ENCODE measurements at places on chromosomes 4 and X.

DNA sequence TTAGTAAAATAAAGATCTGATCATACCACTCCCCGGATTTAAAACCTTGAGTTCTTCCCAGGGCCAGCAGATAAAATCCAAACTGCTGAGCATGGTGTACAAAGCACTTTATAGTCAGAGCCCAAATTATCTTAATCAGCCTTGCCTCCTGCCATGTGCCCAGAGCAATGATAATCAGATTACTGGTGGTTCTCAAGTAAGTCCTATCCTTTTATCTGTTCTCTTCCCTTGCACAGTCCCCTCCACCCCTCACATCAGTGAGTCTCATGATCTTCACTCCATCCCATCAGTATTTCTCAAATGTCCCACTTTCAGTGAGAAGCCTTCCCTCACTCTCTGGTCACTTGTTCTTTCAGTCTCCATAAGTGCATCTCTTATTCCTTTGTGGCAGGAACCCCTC lies 22.7 kb downstream of the INTS6L start:
- DNase-seq: no peak

DNA sequence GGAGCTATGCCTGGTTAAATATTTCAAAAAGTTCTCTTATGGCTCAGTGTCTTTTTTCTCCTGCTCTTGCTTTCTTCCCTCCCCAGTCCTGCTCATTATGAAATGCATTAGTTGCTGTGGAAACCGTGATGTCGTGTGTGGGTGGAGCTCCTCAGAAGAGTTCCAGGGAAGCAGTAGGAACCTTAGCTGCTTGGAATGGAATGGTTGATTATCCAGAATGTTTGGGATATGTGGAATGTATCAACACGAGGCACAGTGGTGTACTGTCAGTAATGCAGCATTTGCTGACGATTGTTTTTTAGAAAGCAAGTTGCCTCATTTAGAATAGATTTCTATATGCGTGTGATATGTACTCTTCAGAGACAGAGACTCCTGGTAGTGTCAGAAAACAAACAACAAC lies 333.2 kb downstream of the ARHGAP10 start:
- no peak for DNase-seq

DNA sequence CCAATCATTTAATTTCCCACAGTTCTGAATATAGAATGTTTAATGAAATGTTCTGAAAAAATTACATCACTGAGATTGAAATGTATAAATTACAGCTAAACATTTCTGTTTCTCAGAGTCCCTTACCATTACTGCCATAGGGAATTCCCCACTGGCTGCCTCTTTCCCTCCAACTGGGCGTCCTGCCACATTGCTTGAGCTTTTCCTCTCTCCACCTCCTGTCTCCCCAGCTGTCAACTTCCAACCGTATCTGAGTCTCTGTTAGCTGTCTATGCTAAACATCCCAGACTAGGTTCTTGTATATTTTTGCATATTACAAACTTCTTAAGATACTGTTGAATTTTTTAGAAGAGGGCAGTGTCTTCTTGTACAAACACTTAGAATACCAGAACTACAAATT lies 407.3 kb upstream of the SLIT2 start:
- DNase-seq: no peak

- DNase-seq: no peak
Measured at GRCh38 chr4:145734031-145734430, 54.1 kb downstream of the C4orf51 start.

- DNase-seq: no peak
Measured at GRCh38 chr4:139524062-139524631, 31.9 kb downstream of the SETD7 start.

DNA sequence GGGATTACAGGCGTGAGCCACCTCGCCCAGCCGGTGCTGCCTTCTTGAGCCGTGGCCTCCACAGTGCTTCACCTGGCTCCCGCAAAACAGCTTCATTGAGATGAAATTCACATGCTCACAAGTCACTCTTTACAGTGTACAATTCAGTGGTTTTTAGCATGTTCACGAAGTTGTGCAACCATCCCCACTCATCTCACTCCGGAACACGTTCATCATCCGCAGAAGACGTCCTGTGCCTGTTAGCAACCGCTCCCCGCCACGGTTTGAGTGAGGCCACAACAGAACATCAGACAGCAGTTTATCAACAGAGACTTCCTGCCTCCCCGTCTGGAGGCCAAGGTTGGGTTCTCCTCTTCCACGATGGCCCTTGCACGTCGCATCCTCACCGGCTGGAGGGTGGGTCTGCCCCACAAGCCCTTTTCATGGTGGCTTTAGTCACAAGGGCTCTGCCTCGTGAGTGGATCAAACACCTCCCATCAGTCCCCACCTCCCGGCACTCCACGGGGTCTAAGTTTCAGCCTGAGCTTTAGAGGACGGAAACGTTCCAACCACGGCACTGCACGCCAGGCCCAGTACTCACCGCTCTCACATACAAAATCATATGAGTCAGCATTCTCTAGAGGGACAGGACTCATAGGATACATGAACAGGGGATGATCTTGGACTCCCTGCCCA lies 29.6 kb upstream of the SPON2 start:
- peak; percentile 98 for DNase-seq

DNA sequence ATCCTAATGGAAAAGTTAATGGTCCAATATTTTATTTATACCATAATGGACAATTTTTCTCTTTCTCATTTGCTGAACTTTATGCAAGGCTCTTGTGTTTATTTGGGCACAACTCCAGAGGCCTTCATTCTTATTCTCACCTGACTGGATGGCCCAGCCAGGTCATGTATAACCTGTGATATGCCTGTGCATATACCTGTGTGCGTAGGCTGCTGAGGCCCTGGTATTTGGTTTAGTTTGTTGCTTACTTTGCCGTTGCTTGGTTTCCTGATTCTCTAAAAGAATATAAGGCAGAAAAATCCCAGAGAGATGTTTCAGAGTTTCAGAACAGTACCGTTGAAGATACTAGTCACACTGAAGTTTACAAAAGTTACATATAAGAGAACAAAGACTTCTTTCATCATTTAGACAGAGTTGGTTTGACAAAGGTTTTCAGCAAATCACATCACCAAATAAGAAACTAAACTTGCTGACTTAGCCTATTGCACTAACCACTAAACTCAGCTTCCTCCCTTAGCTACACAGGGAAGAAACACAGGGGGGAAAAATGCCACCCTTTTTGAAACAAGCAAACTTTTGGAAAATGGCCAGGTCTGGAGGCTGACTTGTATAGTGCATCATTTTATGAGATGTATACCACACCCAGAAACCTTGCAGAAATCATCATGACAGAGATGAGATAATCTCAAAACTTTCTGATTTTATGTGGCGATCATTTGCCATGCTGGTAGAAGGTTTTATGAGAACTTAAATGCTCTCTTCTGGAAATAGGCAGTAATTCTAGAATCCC lies 248.5 kb downstream of the GRIA3 start:
- no peak for DNase-seq

DNA sequence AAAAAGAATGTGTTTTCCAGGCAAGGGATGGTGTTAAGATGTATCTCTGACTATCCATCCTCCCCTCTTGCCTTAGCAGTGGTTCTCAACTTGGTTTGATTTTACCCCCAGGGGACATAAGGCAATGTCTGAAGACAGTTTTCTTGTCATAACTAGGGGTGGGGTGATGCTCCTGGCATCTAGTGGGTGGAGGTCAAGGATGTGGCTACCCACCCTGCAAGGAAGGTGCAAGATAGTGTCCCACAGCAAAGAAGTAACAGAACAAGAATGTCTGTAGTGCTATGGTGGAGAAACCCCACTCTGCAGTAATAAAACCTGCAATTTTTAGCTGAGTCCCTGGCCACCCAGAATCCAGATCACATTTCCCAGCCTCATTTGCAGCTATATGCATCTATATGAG lies 81.2 kb upstream of the TBL1X start:
- peak; percentile 39 for DNase-seq

GRCh38 chrX:68895341-68895755 lies 66.5 kb downstream of the EFNB1 start:
- DNase-seq: no peak

DNA sequence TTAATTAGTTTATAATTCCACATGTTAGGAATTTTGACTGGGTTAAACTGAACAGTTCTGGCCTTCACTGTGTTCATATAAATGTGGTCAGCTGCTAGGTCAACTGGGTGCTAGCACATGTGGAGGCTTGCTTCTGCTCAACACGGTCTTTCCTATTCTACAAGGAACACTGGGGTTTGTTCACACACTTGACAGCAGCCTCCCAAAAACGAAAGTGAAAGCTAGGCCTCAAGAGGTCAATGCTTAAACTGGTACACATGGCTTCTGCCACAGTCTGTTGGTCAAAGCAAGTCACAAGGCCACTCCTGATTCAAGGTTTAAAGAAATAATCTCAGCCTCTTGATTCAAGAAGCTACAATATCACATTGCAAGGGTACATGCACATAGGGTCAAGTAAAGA lies 126.5 kb downstream of the QDPR start:
- peak; percentile 30 for DNase-seq

- no peak for DNase-seq
Measured at GRCh38 chrX:37745835-37746217, 34.0 kb upstream of the CYBB start.

- no peak for DNase-seq
Measured at GRCh38 chr4:55949482-55949802, 697 bp downstream of the CEP135 start.

DNA sequence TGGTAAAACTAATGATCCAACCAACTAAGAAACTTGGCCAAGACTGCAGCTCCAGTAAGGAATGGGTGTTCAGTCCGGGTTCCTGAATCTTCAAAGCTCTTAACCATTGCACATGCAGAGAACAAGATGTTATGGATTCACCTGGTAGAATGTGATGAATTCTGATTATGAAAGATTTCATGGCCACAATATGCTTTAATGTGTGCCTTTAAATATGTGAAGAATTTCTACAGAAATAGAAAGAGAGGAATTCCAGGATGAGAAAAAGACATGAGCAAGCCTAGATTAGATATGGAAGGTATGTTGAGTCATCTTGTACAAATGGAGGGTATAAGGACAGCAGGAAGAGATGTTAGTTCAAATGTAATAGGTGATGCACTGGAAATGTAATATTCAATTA lies 472.2 kb upstream of the TENM3 start:
- DNase-seq: no peak

- DNase-seq: no peak
Measured at GRCh38 chrX:74514384-74514783, 93.1 kb downstream of the SLC16A2 start.

DNA sequence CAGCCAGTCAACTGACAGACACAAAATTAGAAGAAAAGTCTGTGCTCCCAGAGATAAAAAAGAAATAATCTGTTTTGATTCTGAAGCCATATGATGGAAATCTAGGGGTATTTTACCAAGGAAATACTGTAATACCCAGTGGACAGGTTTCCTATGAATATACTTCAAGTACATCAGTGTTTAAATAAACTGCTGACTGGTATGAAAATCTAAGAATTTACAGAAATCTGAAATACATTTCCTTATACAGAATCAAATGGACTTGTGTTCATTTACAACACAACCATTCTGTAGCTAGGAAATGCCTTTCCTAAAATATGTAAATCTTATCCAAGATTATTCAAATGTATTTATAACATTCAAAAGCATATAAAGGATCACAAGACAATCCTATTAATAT lies 13.4 kb downstream of the YTHDC1 start:
- no peak for DNase-seq

DNA sequence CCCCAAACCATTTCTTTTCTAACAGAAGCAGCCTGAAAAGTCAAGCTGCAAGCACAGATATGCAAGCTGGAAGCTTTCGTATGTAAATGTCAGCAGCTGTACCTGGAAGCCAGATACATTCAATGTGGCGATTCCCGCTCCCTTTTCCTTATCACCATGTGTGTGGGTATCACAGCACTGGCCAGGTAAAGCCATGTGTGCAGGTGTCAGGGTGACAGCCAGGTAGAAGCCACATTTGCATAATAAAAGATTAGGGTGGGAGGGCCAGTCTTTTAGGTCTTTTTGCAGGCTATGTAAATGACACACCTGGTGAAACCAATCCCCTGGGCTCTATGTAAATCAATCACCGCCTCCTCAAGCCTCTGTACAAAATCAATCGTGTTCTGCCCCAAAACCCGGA lies 50.1 kb downstream of the RXFP1 start:
- no peak for DNase-seq

DNA sequence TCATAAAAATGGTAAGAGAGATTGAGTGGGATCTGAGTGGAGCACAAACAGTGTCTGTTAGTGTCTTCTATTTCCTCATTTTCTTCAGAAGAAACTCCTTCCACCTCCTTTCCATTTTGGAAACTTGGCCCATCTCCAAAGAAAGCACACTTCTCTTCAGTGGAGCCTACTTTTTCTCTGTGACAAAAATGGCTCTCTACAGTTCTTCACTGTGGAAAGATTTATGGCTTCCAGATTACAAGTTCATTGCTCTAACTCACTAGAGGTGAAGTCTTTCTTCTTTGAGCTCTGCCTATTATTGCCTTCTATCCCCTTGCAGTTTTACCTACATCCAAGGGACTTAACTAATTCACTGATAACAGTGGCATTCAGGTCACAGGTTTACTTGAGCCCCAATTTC lies 325.8 kb downstream of the ANTXR2 start:
- no peak for DNase-seq

DNA sequence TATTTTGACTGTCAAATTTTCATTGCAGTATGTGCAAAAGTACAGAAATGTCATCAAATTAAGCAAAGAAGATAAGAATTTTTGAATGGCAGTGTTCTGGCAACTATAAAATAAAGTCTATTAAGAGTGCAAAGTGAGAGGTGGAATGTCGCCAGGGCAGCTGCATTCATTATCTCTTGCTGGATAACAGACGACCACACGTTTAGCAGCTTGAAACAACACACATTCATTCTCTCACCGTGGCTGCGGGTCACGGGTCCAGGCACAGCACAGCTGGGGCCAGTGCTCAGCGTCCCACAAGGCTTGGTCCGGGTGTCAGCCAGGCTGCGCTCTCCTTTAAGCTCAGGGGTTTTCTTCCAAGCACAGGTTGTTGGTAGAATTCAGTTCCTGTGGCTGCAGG lies 113.9 kb downstream of the GPR143 start:
- no peak for DNase-seq

- no peak for DNase-seq
Measured at GRCh38 chr4:20528508-20528907, 171.8 kb upstream of the PACRGL start.

GRCh38 chr4:53981066-53981465 lies 83.3 kb downstream of the CHIC2 start:
- no peak for DNase-seq

DNA sequence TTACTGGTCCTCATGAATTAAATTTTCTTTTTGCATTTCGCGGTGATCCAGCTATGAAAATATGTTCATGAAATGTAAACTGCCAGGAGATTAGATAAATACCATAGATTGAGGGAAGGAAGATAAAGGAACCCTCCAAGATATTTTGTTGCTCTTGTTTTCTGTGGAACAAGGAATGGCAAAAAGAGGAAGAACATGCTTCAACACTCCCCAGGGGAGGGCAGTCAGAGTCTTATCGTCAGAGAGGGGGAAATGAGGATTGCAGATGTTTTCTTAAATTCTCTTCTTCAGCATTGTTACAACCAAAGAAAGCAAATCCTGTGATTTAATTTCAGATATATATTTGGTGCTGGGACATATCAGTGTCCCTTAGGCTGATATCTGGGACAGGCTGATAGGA lies 9.5 kb upstream of the SFRP2 start:
- no peak for DNase-seq

GRCh38 chr4:46793036-46793435 lies 116.0 kb downstream of the COX7B2 start:
- no peak for DNase-seq
